Activated T-helper 1 cell treated with anti-CD3 and anti-CD28 coated beads, Interleukin-12 subunit alpha, Interleukin-12 subunit beta, Interleukin-2, Interleukin-4 antibody, amounts not matched to agents 30 ng/mL and 10 ng/mL and 1 ng/mL, durations not matched to agents 14 hours and 24 hours and 36 hours (primary cell): ENCODE measurements at places on chromosomes 16 and 17.

DNA sequence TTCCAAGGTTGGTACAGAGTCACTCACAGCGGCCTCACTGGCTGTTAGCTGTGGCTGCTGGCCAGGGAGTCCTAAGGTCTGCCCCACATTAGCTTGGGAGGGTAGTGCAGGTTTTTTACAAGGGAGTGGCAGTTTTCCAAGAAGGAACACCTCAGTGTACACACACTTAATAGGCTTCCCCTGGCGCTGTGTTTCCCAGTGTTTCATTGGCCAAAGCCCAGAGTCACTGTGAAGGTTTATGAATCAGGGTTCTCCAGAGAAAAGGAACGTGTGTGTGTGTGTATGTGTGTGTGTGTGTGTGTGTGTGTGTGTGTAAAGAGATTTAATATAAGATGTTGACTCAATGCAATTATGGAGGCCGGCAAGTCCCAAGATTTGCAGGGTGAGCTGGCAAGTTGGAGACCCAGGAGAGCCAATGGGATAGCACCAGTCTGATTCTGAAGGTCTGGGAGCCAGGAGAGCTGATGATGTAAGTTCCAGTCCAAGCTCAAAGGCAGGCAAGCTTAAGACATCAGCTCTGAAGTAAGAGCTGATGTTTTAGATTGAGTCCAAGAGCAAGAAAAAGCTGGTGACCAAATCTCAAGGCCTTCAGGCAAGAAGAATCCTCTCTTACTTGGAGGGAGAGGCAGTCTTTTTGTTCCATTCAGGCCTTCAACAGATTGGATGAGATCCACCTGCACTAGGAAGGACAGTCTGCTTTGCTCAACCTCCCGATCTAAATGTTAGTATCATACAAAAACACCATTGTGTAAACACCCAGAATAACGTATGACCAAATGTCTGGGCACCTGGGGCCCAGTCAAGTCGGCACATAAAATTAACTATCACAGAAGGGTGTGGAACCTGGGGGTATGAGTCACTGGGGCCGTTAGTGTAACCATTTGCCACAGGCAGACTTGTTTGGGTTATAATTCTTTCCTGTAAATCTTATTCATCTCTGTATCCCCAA is 206.8 kb downstream of the PRKCA start:
- peak; percentile 29 for DNase-seq

- DNase-seq: no peak
These were observed 16.4 kb downstream of the NTN1 start for GRCh38 chr17:9037736-9038135.

GRCh38 chr17:2466931-2467330 is 44.8 kb downstream of the METTL16 start:
- DNase-seq: no peak

- no peak for DNase-seq
These were observed 263.1 kb downstream of the PHKB start for GRCh38 chr16:47724115-47724785.

- DNase-seq: no peak
These were observed 2.0 kb upstream of the HSD17B2 start for GRCh38 chr16:82033006-82033405.
